T-cell (primary cell): ENCODE measurements at places on chromosomes 16 and 17.

DNA sequence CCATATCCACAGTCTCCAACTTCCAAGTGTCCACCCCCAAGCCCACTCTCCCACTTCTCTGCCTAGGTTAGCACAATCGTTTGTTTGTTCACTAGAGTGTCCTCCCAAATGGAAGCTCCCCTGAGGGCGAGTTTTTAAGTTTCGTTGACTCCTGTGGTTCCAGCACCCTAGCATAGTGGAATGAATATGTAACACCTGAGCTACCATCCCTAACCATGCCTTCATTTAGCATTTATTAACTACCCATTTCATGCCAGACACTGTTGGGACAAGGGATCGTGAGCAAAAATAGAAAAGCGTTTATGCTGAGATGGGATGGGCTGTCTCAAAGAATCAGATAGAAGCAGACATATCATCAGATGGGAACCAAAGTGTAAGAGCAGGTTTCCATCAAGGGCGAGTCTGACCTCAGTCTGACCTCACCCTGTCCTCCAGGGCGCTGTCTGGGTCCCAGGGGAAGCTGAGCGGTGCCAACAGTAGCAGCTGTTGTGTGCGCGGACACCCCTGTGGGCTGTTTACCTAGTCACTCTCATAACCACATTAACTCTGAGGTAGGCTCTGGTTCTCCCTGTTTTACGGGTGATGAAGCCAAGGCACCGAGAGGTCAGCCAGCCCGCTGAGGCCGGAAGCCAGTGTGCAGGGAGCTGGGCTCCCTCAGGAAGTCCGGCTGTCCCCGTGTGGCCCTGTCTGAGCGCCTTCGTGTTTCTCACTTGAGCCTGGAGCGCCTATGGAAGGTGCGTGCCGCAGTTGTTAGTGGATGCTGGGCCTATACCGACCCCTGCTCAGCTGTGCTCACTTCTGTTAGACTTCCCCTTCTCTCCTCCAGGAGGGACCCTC, 6.2 kb downstream of the CNP start:
- no peak for DNase-seq

DNA sequence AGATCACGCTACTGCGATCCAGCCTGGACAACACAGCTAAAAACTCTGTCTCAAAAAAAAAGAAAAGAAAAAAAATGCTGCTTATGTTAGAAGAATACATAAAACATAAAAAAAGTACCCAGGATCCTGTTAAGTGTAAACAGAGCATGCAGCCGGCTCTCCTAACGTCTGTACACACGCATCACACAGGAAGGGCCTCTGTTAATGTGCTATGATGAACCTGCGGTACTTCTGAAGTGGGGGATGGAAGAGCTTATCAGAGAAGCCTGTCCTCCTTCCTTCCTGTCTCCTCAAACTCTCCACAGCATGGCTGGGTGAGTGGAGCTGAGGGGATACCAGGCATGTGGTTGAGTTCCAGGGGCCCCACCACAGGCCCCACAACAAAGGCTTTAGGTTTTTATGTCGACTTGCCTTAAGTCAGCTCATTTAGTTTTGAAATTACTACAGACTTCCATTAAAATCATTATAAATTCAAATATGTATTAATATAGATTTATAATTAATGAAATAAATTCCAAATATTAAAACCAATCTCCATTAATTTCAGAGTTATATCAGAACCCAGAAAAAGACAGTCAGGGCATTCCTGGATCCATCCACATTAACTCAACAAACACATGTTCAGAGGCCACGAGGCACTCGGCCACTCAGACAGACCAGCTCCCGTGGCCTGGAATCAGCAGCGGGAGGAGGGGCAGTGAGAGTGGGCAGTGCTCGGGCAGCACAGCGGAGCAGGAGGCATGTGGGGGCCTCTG, 11.7 kb downstream of the CCDC57 start:
- peak; percentile 75 for DNase-seq

DNA sequence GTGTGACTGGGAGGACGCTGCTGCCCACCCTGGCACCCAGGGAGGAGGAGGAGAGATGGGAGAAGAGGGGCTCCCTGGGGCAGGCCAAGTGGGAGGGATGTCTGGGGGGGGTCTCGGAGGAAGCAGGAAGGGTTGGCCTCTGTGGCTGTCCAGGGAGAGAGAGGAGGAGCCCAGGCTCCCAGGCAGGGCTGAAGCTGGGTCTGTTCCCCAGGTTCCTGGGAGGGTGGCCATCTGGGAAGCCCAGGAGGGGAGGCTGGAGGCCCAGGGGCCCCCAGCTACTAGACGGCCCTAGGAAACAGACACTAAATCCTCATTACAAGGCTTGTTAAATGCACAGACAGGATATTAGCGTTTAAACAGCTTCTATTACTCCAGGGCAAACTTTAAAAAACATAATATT, 139.8 kb downstream of the ENGASE start:
- no peak for DNase-seq

DNA sequence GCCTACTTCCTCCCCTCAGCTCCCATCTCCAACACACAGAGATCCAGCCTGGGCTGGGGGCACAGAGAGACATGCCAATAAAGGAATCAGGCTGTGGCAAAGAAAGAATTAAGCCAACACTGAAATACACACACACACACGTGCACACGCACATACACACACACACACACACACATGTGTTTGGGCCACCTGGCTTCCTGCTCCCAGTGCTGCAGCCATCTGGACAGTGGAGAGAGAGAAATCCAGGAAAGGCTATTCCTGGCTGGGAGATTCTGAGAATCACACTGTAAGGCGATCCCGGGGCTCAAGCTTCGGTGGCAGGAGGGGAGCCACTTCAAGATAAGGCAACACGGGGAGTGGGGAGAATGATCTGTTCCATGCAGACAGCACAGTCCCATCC, 72.4 kb downstream of the NOG start:
- DNase-seq = no peak

- no peak for DNase-seq
Observed at GRCh38 chr17:67569015-67569451, 148.7 kb upstream of the NOL11 start.
